Sigmoid colon (tissue), 7 donors: ENCODE measurements at places on chromosomes 12 and 14. TPM values are rescaled to one million over a fixed set of nuclear protein-coding genes. Genes with fewer than 3 reads are reported as not detected.

The KRT78 gene
- polyA plus RNA-seq = not detected

The PPP1R1A gene
- 0.92 TPM for polyA plus RNA-seq

The LRRIQ1 gene
- not detected for polyA plus RNA-seq

The SP1 gene
- polyA plus RNA-seq = 32.8 TPM

The CD163 gene
- polyA plus RNA-seq = 108 TPM

The MAPKAPK5 gene
- polyA plus RNA-seq = 46.0 TPM

The SCNN1A gene
- 169 TPM for polyA plus RNA-seq

The ABCD2 gene
- not detected for polyA plus RNA-seq

The PCED1B gene
- polyA plus RNA-seq = 5.8 TPM

The ASPG gene
- 24.6 TPM for polyA plus RNA-seq

The KRT74 gene
- polyA plus RNA-seq = not detected

The KLRC1 gene
- polyA plus RNA-seq = 0.69 TPM

The KERA gene
- not detected for polyA plus RNA-seq

The FIGNL2 gene
- 0.36 TPM for polyA plus RNA-seq

The SLC25A21 gene
- not detected for polyA plus RNA-seq

The KRT73 gene
- polyA plus RNA-seq = 0.73 TPM

The SLC25A47 gene
- polyA plus RNA-seq = 0.22 TPM

The GZMB gene
- polyA plus RNA-seq = not detected

The CCDC177 gene
- polyA plus RNA-seq = not detected

The SIX6 gene
- polyA plus RNA-seq = not detected

The NTN4 gene
- polyA plus RNA-seq = 6.0 TPM

The EIF2B1 gene
- polyA plus RNA-seq = 25.2 TPM

The MYL6 gene
- 7,537 TPM for polyA plus RNA-seq

The SLC41A2 gene
- 6.5 TPM for polyA plus RNA-seq

The CLEC7A gene
- polyA plus RNA-seq = 9.8 TPM

The MEG3 gene
- polyA plus RNA-seq = 18.0 TPM

The FERMT2 gene
- 21.9 TPM for polyA plus RNA-seq

The RACGAP1 gene
- 4.8 TPM for polyA plus RNA-seq

The GPR135 gene
- polyA plus RNA-seq = not detected

The CIT gene
- polyA plus RNA-seq = 1.2 TPM

The CMA1 gene
- 1.2 TPM for polyA plus RNA-seq

The FKBP3 gene
- 113 TPM for polyA plus RNA-seq

The RPS6KL1 gene
- polyA plus RNA-seq = 2.8 TPM

The MAP3K9 gene
- 0.60 TPM for polyA plus RNA-seq

The IL31 gene
- not detected for polyA plus RNA-seq

The KRT77 gene
- polyA plus RNA-seq = 0.01 TPM

The CABP1 gene
- polyA plus RNA-seq = 0.92 TPM

The SLC5A8 gene
- not detected for polyA plus RNA-seq

The NOS1 gene
- not detected for polyA plus RNA-seq

The TMPRSS12 gene
- polyA plus RNA-seq = not detected

The OR6C2 gene
- not detected for polyA plus RNA-seq

The NEUROD4 gene
- polyA plus RNA-seq = not detected

The SDS gene
- 4.8 TPM for polyA plus RNA-seq

The LRP1-AS gene
- polyA plus RNA-seq = not detected

The OR8S1 gene
- not detected for polyA plus RNA-seq

The LRCOL1 gene
- polyA plus RNA-seq = not detected

The PTPRQ gene
- polyA plus RNA-seq = not detected
